Activated T-cell treated with anti-CD3 and anti-CD28 coated beads, Interleukin-2, amount 50 U/mL, for 72 hours (primary cell): ENCODE measurements at places on chromosomes 5 and 9. TPM values are rescaled to one million over a fixed set of nuclear protein-coding genes. Genes with fewer than 3 reads are reported as not detected.

DNA sequence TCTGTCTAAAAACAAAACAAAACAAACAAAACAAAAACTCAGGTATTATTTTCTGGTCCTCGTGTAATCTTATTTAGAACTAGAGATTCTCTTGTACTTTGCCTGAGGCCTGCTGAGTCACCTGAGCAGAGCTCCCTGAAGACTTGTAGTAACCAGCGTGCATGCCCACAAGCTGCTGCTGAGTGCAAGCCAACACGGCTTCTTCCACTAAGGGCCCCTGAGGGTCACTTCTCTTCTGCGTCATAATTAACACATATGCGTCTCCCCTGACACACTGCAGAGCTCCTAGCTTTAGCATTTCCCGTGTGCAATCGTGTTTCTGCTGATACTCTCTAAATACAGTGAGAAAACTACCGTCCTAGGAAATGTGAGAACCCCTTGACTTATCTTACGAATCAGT is 10.9 kb upstream of the NDFIP1 start:
- peak; percentile 64 for DNase-seq

GRCh38 chr9:72527801-72528195 is 6.4 kb downstream of the TMC1 start:
- no peak for DNase-seq

- peak; percentile 34 for DNase-seq
Observed at GRCh38 chr5:146965761-146966659, 87.5 kb upstream of the PPP2R2B start.

The ABHD17B gene
- 15.4 TPM for total RNA-seq

GRCh38 chr5:10644192-10644591 is 80.3 kb downstream of the ANKRD33B start:
- DNase-seq, result no peak

GRCh38 chr5:26847041-26847736 is 191.2 kb downstream of the CDH9 start:
- DNase-seq, result no peak

DNA sequence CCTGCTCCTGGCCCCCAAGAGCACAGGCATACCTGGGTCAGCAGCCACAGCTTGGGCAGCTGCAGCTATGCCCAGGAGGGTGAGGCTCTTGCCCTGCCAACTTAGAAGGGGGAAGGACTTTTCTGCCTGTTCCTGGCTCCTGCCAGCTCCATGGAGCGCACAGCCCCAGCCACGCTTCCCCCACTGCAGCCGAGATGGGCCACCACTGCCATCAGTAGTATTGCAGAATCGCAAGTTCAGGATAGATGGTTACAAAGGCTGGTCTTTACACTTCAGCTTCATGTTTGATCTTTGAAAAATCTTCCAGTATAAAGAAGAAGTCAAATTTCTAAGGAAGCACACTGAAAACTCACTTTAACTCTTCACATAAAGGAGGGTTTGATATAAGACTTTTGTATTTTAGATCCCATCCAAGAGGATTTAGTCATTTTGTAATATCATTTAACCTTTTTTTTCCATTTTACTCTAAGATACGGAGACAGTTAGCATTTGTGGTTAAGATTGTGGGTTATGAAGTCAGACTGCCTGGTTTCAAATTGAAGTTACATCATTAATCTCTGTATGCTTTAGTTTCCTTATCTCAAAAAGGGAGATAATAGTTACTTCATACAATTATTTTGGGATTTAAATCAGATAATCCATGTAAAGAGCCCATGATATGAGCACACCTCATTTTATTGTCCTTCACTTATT is 81.8 kb downstream of the NLN start:
- no peak for DNase-seq

The ARL14EPL gene
- not detected for total RNA-seq

The GPRIN1 gene
- 1.4 TPM for total RNA-seq

- DNase-seq, result no peak
Observed at GRCh38 chr5:122054266-122054665, 23.8 kb downstream of the LOX start.

The PLAC8L1 gene
- 1.4 TPM for total RNA-seq

- DNase-seq, result no peak
Observed at GRCh38 chr5:78720227-78720985, 71.8 kb upstream of the LHFPL2 start.

The GCNT4 gene
- total RNA-seq, result 4.5 TPM
